ENCODE measurements at places on chromosomes 1 and 21.

DNA sequence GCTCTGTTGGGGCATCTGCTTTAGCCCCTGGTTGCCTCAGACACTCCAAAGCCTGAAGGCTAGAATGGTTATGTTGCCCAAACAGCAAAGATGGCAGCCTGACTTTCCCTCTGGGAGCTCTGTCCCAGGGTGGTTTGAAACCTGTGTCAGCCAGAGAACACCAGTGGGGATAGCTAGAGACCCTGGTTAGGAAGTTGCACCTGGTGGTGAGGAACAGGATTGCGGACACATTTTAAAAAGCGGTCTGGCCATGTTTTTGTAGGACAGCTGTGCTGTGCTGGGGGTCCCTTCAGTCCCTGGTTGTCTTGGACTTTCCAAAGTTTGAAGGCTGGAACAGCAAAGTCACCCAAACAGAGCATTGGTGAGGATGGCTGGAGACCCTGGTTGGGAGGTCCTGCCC, 87.8 kb downstream of the DNM3 start:
- no peak for DNase-seq

- no peak for DNase-seq
Observed at GRCh38 chr1:177043597-177043996, 120.9 kb downstream of the ASTN1 start.

GRCh38 chr1:208423526-208423925, 179.3 kb upstream of the PLXNA2 start:
- DNase-seq: no peak

DNA sequence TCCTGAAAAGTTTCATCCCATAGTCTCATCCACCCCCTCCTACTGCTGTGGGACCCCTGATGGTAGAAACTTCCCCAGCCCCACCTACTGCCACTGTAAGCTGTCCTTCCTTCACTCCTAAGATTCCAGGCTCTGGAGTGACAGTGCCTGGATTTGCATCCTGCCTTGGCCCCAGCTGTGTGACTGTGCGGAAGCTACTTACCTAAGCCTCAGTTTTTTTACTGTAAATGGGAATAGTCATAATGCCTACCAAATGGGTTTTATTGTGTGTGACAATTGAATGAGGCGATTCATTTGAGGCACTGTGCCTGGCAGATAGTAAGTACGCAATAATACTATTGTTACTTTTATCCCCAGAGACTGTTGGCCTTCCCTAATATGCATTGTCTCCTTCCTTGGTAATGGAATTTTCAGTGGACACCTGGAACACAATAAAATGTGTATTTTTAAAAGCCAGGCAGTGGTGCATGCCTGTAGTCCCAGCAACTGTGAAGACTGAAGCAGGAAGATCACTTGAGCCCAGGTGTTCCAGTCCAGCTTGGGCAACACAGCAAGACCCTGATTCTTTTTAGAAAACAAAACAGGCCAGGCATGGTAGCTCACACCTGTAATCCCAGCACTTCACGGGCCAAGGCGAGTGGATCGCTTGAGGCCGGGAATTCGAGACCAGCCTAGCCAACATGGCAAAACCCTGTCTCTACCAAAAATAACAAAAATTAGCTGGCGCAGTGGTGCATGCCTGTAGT, 55.0 kb upstream of the ZNF326 start:
- DNase-seq: no peak

GRCh38 chr1:203342192-203342940, 8.6 kb downstream of the FMOD start:
- no peak for DNase-seq

GRCh38 chr1:210394281-210394821, 65.6 kb downstream of the HHAT start:
- DNase-seq: no peak

DNA sequence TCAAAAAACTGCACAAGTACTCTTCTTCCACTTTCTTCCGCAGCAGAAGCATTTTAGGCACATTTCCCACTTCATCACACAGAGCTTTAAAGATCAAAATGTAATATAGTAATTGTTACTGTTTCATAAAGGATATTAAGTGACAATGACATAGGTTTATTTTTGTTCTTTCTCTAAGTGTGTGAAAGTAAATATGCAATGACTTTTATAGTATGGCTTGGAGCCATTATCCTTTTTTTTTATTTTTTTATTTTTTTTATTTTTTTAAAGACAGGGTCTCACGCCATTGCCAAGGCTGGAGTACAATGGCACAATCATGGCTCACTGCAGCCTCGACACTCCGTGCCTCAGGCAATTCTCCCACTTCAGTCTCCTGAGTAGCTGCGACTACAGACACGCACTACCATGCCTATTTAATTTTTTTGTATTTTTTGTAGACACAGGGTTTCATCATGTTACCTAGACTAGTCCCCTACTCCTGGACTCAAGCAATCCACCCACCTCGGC, 7.0 kb downstream of the TRIM33 start:
- no peak for DNase-seq

DNA sequence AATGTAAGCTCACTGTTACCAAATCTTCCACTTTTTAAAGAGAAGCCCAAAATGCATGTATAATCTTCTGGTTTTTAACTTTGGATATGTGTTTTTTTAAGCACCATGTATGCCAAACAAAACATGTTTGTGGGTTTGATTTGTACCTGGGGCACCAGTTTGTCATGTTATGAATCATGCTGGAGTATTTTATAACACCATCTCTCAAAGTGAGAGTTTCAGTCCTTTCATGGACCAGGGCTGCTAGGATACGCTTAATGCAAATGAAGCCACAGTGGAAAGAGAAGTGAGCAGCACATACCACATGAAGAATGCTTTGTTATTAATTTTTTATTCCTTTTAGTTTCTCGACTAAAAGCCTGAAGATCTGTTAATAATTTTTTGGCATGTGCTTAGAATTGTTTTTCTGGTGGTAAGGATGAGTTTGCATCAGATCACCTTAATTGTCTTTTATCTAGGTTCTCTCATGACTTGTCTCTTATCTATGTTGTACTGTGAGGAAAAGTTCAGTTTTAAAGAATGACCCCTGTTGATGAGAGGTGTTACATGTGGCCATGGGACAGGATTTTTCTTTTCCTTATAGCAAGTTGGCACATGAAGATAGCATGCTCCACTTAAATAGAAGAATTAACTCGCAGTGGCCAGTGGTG, 2.0 kb upstream of the RABGAP1L start:
- no peak for DNase-seq

DNA sequence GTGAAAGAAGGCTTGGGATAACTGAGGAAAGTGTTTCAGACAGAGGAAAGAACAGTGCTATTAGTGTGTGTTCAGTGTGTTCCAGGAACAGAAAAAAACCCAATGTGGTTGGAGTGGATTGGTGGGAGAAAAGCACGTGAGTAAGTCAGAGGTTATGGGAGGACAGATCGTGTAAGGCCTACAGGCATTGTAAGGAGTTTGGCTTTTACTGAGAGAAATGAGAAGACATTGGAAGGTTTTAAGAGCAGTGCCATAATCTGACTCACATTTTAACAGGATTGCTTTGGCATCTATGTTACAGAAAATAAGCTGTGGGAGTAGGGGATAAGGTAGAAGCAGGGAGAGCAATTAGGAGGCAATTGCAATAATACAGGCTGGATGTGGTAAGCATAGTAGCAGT, 4.8 kb downstream of the ARPC5 start:
- no peak for DNase-seq

DNA sequence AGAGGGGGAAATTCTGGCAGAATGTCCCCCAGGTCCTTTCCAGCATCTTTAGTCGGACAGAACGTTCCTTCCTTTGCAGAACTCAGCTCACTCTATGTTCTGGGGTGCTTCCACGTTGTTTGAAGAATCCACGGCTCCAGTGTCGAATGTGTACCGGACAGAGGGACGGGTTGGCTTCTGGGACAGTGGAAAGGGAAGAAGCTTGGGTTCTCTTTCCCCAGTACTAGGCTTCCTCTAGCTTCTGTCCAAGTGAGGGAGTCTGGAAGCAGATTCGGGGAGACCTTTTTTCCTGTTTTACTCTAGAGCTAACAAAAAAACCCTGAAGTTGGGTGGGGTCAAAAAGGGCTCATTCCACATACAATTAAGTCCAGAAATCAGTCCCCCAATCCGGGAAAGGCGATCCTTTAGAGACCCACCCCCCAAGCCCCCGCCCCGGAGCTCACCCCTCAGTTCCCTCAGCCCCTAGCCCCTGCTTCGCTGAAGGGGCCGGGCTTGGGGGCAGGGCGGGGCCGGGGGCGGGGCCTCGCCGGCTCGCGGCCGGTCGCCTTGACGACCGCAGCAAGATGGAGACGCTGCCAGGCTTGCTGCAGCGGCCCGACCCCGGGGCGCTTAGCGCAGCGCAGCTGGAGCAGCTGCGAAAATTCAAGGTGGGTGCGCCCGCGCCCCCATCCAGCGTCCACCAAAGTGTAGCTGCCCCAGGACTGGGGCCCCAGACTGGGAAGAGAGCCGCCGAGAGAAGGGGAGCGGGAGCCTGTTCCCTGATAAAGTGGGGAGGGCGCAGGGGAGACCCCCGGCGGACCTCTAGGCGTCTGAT, at the start of gene RIIAD1:
RIIAD1 (plus strand) TSS at position 549 of the 814 bp plus-strand sequence; CDS start at position 564, 15 bp downstream.
- no peak for DNase-seq

GRCh38 chr1:247295274-247295684, 36.4 kb downstream of the ZNF496 start:
- DNase-seq: no peak

GRCh38 chr1:62237361-62237760, 42.7 kb downstream of the L1TD1 start:
- no peak for DNase-seq

- DNase-seq: no peak
Observed at GRCh38 chr21:41972511-41973205, 18.8 kb upstream of the C2CD2 start.

DNA sequence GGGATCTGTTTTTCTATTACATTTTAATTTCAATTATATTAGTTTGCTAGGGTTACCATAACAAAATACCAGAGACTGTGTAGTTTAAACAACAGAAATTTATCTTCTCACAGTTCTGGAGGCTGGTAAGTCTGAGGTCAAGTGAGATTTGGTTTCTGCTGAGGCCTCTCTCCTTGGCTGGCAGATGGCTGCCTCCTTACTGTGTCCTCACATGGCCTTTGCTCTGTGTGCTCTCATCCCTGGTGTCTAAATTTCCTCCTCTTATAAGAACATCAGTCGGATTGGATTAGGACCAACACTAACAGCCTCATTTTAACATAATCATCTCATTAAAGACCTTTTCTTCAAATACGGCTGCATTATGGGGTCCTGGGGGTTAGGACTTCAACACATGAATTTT, 195.2 kb upstream of the CHODL start:
- DNase-seq: no peak

GRCh38 chr1:40742363-40743061, 41.1 kb upstream of the KCNQ4 start:
- no peak for DNase-seq

DNA sequence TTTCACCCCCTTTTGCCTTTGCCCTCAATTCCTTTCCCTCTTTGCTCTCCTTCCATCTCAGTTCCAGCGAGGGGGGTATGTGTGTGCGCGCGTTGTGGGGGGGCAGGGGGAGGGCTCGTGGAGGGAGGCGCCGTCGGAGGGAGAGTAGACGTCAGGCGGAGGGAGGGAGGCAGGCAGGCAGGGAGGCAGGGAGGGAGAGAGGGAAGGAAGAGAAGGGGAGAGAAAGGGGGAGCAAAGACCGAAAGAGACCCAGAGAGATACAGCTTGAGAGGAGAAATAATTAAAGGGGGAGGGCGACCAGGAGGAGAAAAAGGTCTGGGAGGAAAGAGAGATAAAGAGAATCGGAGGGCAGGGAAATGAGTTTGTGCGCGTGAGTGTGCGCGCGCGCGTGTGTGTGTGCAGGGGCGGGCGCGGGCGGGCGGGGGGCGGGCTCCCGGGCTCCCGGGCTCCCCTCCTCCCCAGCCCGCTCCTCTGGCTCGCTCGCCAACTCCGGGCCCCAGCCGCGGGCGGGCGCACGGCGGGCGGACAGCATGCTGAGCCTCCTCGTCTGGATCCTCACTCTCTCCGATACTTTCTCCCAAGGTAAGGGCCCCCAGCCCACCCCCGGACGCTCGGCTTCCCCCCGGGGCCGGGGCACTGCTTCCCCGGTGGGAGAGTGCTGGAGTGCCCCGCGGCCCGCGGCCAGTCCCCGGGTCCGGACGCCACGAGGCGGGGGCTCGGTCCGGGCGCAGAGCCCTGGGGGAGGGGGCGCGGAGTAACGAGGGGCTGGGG, at the start of gene KIRREL1:
KIRREL1 (plus strand) TSS at position 499 of the 771 bp plus-strand sequence; CDS start at position 531, 32 bp downstream.
- DNase-seq: no peak
